Psoas muscle (tissue), 8 donors: ENCODE measurements at places on chromosomes 11 and 22. TPM values are rescaled to one million over a fixed set of nuclear protein-coding genes. Genes with fewer than 3 reads are reported as not detected.

SEPTIN5 gene
- 3.7 TPM for polyA plus RNA-seq

SLC25A18 gene
- polyA plus RNA-seq, result 6.9 TPM

DNA sequence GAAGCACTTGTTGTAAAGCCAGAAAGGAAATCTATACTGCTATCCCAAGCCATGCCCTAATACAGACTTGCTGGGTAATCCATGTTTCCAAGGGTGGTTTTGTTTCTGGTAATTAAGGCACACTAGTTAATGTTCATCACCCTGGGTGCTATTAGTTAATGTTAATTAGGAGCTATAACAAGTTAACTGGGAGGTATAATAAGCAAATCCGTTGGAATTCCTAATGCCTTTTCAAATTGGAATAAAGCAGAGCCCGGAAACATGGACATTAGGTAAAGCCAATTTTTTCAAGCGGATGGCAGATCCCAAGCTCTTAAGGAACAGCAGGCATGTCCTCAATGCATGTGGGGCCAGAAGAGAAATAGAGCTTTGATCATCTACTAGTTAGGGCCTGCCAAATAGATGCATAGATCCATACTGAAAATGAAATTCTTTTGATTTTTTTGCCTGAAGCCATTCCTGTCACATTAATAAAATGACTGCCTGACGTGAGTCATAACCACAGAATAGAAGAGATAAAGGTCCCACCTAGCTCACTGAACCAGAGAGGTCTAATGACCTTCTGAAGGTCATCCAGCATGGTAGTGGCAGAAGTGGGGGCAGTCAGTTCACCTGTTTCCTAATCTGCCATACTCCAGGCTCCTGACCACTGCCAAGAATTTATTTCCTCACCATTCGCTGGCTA lies 28.5 kb upstream of the CCDC34 start:
- DNase-seq, result no peak

GRCh38 chr22:23137905-23138561 lies 3.8 kb downstream of the RSPH14 start:
- no peak for DNase-seq

GRCh38 chr22:32628628-32629572 lies 154.3 kb downstream of the FBXO7 start:
- DNase-seq, result no peak
